ENCODE measurements at places on chromosomes 7 and 10.

DNA sequence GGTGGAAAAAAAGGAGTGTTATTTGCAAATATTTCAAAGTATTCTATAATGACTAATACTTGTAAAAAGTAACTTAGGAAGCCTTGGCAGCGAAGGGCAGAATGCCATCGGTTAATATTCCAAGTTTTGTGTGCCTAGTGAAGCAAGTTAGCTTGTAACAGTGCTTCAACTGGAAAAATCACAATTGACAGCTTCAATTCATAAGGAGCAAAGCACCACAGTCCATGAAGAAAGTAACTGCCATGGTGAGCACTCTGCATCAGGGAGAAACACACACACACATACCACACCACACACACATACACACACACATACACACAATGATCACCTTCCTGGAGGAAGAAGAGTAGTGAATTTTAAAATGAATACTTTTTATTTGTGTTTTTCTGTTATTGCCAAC lies 298.3 kb downstream of the CNTNAP2 start:
- DNase-seq, result no peak

- DNase-seq, result no peak
These were observed 20.0 kb upstream of the IFIT2 start for GRCh38 chr10:89281606-89282395.

- no peak for DNase-seq
These were observed 53.5 kb downstream of the GLI3 start for GRCh38 chr7:42183547-42183946.

- DNase-seq, result no peak
These were observed 349.4 kb downstream of the EXOC4 start for GRCh38 chr7:133602291-133602690.

DNA sequence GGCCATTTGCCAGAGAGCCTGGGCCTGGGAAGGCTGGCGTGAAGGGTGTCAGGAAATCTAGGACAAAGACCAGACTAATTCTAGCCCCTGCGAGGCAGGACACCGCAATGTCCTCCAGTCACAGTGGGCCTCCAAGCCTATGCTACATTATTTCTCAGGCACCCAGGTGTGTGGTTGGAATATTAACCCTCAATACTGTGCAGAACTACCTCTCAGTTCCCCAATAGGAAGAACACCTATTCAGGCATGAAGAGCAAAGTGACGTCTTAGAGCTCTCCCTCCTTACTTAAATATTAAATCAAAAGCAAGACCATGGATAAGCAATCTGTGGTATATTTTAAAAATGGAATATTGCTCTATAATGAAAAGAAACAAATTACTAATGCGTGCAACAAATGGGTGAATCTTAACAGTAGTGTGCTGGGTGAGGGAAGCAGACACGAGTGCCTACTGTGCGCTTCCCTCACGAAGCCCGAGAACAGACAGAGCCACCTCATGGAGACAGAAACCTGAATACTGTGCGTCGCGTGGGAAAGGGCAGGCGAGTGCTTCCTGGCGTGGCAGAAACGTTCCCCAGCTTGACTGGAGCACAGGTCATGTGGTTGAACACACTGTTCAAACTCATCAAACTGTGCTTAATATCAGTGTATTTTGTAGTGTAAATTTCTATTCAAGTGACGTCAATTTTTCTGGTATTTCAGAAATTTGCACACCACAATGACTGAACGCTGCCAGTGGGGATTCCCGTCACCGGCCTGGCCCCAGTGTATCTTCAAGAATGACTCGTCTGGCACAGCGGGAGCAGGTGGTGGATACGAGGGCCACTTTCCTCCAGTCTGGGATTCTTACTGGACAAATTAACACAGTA lies 15.5 kb upstream of the PTPRN2 start:
- DNase-seq, result no peak

DNA sequence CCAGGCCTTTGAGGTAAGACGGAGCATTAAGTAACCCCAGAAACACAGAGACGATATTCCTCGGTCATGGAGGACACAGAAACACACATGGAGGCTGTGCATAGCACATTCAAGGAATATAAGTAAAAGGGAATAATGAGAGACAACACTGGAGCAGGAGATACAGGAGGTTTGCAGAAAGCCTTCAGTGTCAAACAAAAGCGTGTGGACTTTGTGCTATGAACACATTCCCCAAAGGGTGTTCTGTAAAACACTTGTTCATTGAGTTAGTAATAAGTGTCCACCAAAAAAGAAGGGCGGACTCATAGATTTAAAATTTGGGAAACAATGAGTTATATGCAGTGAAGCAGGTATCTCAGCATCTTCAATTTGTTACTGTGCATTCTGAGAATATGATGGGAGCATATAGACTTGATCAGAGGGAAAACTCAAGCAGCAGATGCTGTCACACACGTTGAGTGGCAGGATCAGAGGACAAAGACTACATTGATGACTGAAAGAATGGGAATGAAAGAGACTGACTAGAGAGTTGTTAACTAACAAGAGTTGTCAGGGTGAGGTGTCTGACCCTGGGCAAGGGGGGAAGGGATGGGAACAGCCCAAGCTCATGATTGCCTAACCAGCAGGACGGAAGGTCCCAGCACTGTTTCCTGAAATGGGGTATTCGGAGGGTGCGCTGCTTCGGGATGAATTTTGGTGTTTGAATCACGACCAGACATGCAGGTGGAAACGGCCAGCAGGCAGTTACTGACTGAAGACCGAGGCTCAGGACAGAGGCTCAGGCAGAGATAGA lies 85.2 kb upstream of the VIPR2 start:
- no peak for DNase-seq

DNA sequence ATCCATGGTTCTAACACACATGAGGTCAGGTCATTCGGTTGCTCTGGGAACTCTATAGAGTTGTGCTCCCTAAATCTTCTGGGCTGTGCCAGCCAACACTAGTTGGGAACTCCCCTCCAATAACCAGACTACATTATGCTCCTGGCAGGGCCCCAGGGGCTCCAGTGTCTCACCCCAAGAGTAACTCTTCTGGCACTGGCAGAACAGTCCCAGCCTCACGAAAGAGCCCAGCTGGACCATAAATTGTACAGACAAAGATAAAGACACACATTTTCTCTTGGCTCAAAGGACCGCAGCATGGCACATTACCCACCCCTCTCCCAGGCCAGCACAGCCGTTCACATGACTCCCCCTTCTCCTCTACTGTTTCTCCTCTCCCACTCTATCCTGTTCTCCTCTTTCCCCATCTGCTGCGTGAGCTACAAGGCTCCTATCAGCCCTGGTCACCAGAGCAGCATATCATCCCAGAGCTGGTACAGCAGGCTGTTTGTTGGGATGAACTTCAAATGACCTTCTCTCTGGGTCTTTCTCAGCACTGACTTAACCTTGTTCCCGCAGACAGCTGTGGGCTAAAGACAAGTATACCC lies 230.6 kb downstream of the PLXNA4 start:
- DNase-seq, result no peak

GRCh38 chr10:46543466-46544377 lies 12.7 kb downstream of the GPRIN2 start:
- DNase-seq, result no peak

- DNase-seq, result no peak
These were observed 168.7 kb upstream of the HABP2 start for GRCh38 chr10:113384181-113384580.

DNA sequence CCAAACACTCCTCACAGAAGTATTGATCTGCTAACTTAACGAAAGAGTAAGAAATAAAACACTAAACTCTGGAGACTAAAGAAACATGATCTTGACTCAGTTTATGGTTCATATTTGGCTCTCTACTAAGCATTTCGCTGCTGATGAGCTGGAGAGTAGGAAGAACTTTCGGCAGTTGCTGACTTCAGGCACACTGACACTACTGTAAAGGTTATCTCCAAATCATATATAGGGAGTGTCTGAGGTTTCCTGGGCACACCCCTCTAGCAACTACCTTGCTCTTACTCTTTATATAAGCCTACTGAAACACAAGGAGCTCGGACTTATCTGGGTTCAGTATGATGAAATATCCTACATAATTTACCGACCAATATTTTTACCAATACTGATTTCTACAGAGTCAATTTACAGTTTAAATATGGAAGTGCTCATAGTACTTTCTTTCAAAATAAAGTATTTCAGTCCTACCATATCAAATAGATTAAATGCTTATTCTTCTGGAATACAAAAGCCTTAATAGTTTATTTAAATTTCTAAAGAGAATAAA lies 39.5 kb downstream of the ERCC6 start:
- DNase-seq, result no peak

DNA sequence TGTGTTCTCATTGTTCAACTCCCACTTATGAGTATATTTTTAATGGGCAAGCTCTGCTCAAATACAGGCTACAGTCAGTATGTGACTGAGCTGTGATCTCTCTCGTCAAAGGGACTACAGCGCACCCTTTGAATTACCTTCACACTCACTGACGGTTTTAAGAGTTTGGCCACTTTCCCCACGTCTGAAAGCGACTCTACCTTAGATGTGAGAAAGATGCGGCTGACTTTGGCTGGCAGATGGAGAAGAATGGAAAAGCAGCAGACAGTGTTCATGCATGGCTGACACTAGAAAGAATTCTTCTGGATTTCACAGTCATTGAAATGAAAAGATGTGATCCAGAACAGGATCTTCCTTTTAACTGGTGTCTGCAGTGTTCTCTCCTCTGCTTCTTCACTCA lies 2.0 kb upstream of the ATRNL1 start:
- no peak for DNase-seq

GRCh38 chr10:133361773-133362441 lies 4.1 kb upstream of the FUOM start:
- DNase-seq, result no peak

DNA sequence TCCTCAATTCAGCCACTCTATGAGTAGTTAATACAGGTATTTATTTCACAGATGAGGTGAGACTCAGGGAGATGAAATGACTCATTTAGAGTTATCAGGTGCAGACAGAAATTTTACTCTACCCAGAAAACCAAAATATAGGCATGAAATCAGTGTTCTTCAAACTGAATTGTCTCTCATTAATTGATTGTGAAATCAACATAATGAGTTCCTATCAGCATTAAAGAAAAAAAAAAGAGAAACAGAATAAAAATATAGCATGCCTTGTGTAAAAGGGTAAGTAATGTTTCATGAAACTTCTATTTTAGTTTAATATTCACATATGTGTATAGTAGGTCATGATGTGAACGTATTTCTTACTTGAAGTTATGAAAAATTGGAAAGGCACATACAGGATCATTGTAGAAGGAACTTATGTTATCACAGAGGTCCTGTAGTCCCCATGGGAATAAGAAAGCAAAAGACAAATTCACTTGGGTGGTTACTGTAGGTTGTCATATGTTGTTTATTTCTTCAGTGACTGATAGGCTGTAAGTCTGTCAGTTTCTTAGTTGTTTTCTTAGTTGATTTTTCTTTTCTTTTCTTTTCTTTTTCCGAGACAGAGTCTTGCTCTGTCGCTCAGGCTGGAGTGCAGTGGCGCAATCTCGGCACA lies 47.5 kb downstream of the KAT6B start:
- no peak for DNase-seq

GRCh38 chr10:79180414-79181221 lies 111.9 kb downstream of the ZMIZ1 start:
- no peak for DNase-seq

DNA sequence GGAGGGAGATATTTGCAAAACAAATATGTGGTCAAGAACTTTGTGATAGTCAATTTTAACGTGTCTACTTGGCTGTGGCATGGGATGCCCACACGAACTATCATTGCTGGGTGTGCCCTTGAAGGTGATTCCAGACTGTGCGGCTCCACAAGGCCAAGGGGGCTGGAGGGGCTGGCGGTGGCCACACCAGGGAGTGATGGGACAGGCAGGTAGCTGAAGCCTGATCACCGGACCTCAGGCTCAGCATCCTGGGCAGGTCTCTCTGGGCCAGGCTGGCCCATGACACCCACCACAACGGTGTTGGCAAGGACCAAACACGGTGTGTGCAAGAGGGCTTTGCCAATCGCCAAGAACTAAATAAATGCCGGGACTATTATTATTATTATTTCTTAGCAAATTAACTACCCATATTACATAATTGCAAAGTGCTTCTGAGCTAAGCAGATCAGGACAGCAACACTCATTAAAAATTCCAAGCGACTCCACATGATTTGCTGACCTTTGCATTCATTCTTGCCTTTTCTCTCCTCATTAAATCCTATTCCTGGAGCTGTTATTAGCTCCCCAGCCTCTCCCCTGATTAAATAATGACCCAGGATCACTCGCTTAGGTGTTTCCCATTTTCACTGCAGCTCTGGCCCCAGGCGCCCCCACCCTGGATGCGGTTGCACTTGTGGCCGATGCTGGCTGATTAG lies 35.4 kb upstream of the PPP2R2D start:
- DNase-seq, result no peak

GRCh38 chr10:92492748-92493240 lies 81.1 kb downstream of the IDE start:
- no peak for DNase-seq

DNA sequence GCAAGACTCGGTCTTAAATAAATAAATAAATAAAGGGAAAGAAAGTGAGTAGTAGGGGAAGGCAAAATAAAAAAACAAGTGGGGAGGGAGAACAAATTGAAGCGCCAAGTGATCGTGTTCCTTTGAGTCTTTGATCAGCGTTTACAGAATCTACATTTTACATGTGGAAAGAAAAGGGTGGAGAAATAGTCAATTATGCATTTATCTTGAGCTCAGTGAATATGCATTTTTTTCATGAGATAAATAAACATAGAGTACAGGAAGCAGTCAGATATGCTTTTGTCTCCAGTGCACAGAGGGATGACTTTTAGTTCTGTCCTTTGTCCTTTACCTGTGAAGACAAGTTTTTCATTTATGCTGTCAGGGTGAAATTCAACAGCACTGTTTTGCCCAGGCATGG lies 6.1 kb upstream of the GUSB start:
- no peak for DNase-seq

- DNase-seq, result no peak
These were observed 49.6 kb downstream of the TES start for GRCh38 chr7:116259871-116260440.

- no peak for DNase-seq
These were observed 14.7 kb downstream of the SRI start for GRCh38 chr7:88205179-88205578.

GRCh38 chr10:47350671-47351640 lies 2.8 kb downstream of the RBP3 start:
- no peak for DNase-seq

- no peak for DNase-seq
These were observed 96.3 kb upstream of the CAV2 start for GRCh38 chr7:116403265-116403664.

DNA sequence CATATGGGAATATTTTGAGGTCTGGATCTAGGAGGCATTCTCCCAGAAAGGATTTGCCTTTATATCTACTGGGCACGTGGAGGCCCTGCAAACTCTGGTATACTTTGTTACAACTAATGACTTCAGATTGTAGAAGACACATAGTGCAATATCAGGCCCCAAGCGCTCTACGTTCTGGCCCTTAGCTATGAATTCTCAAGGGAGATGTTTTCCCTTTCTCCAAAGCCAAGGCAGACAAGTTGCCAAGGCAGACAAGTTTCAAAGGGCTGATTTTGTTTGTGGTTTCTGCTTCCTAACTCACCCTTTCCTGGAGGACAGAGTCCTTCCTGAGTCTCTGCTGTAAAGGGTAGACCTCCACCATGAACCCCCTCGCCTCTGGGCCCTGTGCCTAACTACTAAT lies 99.4 kb upstream of the CTTNBP2 start:
- no peak for DNase-seq

- DNase-seq, result no peak
These were observed 49.3 kb upstream of the RAB11FIP2 start for GRCh38 chr10:118096022-118096421.

- no peak for DNase-seq
These were observed 248.4 kb upstream of the HGF start for GRCh38 chr7:82018226-82018625.

Measured in midbrain (tissue), 1 donor.